ENCODE measurements at places on chromosomes 12 and 14. TPM values are rescaled to one million over a fixed set of nuclear protein-coding genes. Genes with fewer than 3 reads are reported as not detected.
A peak's percentile ranks its signal among the peaks of the same experiment; 100 is the strongest.

Gene CLEC9A
- not detected for polyA plus RNA-seq

Gene SERPINA1
- polyA plus RNA-seq, result 72.2 TPM

Gene POTEG
- not detected for polyA plus RNA-seq

Gene SYCP3
- 0.85 TPM for polyA plus RNA-seq

Gene MGST1
- 34.8 TPM for polyA plus RNA-seq

Gene CBLN3
- 4.2 TPM for polyA plus RNA-seq

Gene TAS2R43
- polyA plus RNA-seq, result 0.33 TPM

Gene TSPAN11
- polyA plus RNA-seq, result 5.9 TPM

Gene LHX5
- not detected for polyA plus RNA-seq

Gene PTCSC3
- 0.31 TPM for polyA plus RNA-seq

- DNase-seq, result no peak
These were observed 7.8 kb downstream of the GALNT6 start for GRCh38 chr12:51383269-51383905.

- DNase-seq, result no peak
These were observed 51.7 kb downstream of the ATP23 start for GRCh38 chr12:57993030-57993429.

- DNase-seq, result no peak
These were observed 164.4 kb upstream of the HIF1A start for GRCh38 chr14:61530896-61531295.

- DNase-seq, result no peak
These were observed 7.3 kb downstream of the GPR68 start for GRCh38 chr14:91237219-91237618.

- DNase-seq, result peak; percentile 39
These were observed 28.8 kb downstream of the YEATS4 start for GRCh38 chr12:69388371-69388770.

DNA sequence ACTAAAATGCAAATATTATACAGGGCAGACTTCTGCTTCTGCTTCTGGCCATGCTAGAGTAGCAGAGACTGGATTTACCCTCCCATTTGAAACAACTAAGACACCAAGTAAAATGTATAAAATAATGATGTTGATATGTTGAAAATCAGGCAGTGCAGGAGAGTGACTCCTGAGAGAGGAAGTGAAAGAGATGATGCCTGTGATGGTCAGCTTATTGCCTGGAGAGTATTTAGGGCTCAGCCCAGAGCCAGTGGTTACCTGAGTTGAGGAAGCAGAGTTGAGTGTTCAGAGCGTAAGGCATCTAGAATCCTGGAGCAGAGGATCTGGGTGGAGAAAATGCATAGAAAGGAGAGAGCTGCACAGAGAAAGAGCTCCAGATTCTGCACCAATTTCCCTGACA is 131.8 kb upstream of the C14orf180 start:
- DNase-seq, result no peak

DNA sequence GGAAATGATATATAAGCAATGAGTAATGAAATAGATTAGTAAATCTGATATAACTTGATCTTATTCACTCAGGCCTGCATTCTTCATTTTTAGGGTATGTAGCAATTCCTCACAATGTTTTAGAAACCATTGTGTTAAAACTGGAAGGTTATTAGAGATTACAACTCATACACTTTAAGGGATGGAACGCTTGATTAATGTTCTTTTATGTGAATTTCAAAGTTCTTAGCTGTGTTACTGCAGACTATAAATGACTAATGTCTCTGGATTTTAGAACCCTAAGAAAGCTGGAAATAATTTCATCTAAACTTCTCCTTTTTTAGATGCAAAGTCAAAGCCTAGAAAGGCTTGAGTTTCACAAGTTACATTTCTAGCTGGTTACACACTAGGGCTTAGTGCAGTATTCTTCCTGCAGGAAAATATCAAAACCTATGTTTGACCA is 148.2 kb upstream of the CLEC14A start:
- no peak for DNase-seq

DNA sequence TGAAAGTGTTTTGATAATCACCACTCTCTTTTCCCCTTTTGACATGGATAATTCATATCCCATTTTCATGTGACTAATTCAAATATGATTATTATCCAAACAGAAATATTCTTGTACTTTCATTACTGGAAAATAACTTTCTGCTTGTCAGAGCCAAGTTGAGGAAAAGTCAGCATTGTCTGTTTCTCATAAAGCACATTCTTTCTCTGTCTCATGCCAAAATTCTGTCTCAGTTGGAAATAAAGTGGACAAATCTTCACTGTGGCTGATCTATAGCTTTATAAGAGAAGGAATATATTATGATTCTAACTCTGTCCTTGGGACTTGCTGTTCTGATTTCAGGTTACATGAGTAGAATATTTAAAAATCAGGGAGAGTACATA is 22.7 kb upstream of the PRICKLE1 start:
- no peak for DNase-seq

- DNase-seq, result no peak
These were observed 12.5 kb downstream of the PCNX1 start for GRCh38 chr14:70919774-70920173.

GRCh38 chr14:68939893-68940613 is 39.0 kb downstream of the ACTN1 start:
- peak; percentile 82 for DNase-seq

DNA sequence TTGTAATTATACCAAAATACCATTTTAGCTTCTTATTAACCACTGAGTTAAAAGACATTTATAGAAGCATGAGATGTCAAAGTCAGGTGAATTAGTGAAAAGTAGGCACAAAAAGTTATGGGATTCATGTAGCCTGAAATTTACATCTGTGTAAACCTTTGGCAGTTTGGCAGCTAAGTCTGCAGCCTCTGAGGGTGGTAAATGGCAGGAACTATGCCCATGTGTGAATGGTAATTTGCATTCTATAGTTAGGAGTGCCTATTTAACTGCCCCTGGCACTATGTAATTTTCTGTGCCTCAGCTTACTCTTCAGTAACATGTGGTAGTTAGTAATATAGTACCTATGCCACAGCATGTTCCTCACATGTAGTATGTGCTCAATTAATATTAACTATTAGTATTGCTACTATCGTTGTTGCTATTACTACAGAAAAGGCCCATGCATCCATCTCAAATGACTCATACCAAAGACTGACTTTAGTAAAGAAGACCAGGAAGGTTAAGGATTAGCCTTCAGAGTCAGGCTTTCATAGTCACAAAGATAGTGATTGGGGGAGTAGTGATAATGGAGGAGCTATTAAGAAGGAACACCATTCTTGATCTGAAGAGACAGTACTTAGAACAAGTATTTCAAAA is 258.7 kb upstream of the BTG1 start:
- no peak for DNase-seq

- no peak for DNase-seq
These were observed 286.7 kb upstream of the CRY1 start for GRCh38 chr12:107379852-107380567.

DNA sequence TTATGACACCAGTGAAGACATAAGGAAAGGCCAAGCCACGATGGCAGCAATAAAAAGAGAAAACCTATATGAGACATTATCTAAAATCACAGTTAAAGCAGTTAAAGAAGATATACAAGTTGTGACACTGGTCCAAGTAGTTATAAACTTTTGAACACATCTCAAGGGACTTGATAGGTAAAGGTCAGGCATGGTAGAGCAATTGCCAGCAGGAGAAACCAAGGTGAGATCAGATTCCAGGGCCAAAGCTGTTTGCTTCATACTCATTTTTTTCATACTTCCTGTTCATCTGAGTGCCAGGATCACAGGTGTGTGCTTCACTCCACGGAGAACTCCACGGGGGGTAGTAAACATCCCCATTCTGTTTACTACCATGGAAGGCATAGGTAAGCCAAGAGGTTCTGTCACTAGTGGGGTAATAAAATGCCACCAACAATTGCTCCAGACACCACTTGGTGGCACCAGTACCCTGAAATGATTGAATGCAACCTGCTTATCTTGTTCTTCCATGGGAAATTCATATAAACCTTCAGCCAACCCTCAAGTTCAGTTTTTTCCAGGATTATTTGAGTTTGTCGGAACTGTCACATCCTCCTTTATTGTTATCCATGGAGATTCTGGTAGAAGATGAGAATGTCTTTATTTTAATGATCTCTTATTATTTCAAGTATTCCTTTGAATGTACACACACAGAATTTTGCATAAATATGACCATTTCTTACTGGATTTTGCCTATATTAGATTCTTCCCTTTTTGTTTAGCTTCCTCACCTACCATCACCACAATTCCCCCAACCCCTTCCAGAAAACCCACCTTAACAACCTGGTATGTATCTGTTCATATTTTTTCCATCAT is 59.2 kb upstream of the TSPAN8 start:
- peak; percentile 19 for DNase-seq

DNA sequence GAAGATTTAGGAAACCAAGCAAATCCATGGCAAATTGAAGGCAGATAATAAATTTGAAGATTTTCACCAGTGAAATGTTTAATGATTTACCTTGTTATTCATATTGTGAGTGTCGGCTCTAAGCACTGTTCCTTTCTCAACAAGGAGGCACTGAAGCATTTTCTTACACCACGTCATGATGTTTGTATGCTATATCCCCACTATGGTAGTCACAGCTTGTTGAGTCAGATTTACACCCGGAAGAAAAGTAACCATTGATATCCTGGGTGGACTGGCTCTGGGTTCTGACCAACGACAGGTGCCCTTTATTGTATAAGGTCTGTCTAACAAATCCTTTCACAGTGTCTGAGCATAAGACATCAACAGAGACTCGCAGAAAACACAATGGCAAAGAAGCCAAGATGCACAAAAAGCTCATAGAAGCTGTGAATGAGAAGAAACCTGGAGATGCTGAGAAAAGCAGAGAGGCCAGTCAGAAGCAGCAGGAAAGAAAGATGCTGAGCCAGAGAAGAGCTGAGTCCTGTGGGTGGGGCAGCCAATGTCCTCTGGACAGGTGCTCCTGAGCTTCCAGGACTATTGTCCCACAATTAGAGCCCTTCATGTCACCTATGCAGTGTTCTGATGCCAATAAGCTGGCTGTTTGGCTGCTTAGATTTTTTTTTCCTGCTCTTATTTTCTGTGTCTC is 49.7 kb upstream of the ARHGAP5 start:
- no peak for DNase-seq

DNA sequence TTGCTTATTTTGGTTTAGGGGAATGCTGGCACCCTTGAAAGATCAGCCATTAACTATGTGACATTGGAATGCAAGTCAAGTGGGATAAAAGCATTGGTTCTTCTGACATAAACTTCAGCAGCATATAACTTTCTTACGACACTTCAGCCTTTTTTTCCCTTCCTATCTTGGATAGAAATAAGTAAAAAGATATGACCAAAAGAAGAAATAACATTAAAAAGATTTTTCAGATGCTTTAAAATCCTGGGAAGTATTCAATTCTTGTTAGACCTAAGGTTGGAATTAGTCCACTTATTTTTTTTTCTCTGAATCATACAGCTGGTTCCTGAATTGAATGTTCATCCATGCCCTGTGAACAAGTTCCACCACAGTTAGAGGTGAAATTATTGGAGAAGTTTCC is 85.6 kb upstream of the TSPAN8 start:
- DNase-seq, result no peak

DNA sequence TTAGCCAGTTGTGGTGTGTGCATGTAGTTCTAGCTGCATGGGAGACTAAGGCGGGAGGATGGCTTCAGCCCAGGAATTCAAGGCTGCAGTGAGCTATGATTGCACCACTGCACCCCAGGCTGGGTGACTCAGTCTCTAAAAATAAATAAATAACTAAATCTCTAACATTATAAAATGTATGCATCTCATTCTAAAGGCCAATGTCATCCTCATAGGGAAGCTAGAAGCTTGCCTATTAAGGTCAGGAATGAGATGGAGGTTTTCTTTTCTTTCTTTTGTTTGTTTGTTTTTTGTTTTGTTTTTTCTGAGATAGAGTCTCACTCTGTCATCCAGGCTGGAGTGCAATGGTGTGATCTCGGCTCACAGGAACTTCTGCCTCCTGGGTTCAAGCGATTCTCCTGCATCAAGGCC is 48.8 kb upstream of the PAPLN start:
- no peak for DNase-seq

GRCh38 chr12:3342051-3342450 is 149.0 kb upstream of the PRMT8 start:
- peak; percentile 75 for DNase-seq

DNA sequence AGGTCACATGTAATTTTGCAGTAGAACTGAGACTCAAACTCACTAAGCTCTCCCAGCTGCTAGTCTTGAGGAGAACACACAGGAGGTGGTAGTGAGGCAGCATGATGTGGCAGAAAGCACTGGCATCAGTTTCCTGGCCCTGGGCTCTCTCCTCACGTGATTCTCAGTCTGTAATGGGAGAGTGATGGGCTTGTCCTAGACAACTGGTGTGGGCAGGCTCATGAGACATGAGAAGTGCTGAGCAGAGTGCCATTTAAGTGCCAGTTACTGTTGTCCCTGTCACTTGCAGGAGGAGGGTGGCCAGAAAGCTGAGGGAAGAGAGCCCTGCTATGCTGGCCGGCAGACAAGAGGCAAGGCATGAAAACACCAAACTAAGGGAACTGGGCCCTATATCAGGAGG is 48.5 kb upstream of the OVCH1 start:
- DNase-seq, result no peak

DNA sequence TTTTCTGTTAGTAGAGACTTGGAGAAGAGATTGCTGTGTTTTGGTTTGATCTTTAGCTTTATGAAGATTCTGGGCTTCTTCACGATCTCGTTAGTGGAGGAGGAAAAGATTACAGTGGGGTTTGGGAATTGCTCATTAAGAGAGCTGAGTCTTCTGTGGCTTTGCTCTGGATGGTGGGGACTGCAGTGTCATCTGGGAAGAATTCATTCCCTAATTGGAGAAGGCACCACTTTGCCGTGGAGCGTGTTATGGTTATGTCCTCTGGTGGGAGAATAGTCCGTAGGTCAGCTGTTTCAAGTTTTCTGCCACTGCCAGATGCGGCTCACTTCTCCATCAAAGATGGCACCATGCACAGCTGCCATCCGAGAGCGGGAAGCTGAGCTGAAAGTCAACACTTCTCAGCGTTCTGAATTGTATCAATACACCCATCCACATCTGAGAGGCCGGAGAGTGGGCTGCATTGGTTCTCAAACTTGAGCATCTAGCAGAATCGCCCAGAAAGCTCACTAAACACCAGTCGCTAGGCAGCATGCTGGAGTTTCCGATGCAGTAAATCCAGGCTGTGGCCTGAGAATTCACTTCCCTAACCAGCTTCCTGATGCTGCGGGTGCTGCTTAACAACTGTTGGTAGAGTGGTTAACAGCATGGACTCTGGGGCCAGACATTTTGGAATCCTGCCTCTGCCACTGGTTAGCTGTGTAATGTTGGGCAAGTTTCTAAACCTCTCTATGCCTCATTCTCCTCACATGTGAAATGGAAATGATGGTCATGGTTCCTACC is 117.8 kb downstream of the PLXNC1 start:
- no peak for DNase-seq

- DNase-seq, result no peak
These were observed 18.4 kb downstream of the PWP1 start for GRCh38 chr12:107704041-107704440.

DNA sequence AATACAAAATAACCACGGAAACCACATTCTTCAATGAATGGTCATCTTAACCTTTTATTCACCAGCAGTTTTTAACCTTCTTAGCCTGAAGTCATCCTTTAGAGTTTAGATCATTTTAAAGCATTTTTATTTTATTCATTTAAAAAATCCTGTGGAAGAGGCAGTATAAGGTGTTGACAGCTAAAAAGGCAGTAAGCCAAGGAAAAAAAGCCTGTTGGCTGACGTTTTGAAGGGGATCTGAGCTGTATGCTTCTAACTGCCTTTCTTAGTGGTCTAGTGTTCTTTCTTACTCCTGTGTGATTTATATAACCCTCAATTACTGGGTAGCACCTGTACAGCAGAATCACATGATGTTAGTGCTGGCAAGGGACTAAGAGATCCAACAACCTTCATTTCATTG is 438.3 kb upstream of the SEL1L start:
- DNase-seq, result no peak

All from renal pelvis (tissue), 12 donors.